ENCODE measurements at places on chromosomes 5 and 9. TPM values are rescaled to one million over a fixed set of nuclear protein-coding genes. Genes with fewer than 3 reads are reported as not detected.
A peak's percentile ranks its signal among the peaks of the same experiment; 100 is the strongest.

GRCh38 chr5:111079846-111080245 lies 8.3 kb downstream of the TSLP start:
- H3K36me3 ChIP-seq = no peaks in the 10 kb centered on the region
- no peak overlapping the region for H3K27ac ChIP-seq

DNA sequence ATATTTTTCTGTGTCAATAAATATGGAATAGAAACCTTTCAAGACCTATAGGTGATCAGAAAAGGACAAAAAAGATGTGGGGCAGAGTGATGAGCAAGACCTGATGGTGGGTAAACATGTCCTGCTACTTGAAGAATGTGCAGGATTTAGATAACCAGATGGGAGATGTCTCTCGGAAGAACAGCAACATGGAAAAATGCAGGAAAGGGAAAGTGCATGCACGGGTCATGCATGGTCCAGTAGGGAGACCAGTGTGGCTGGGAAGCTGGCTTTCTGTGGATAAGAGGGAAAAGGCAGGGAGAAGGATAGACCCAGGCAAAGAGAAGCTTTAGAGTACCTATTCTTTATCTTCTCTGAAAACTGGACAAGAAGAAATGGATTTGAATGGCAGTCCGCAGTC lies 7.1 kb upstream of the CAST start:
- peaks cover 35% of the 10 kb centered on the region for H3K27me3 ChIP-seq
- H3K4me3 ChIP-seq = no peak overlapping the region
- H3K4me1 ChIP-seq = peaks cover 15% of the 10 kb centered on the region
- H3K27ac ChIP-seq = no peak overlapping the region

GRCh38 chr5:67467110-67467509 lies 270.5 kb upstream of the CD180 start:
- DNase-seq = no peak
- H3K4me1 ChIP-seq = no peaks in the 10 kb centered on the region
- H3K27ac ChIP-seq = no peak overlapping the region
- no peaks in the 10 kb centered on the region for H3K36me3 ChIP-seq
- H3K27me3 ChIP-seq = no peaks in the 10 kb centered on the region
- H3K4me3 ChIP-seq = no peak overlapping the region

Gene ARAP3
- total RNA-seq = 3.2 TPM

DNA sequence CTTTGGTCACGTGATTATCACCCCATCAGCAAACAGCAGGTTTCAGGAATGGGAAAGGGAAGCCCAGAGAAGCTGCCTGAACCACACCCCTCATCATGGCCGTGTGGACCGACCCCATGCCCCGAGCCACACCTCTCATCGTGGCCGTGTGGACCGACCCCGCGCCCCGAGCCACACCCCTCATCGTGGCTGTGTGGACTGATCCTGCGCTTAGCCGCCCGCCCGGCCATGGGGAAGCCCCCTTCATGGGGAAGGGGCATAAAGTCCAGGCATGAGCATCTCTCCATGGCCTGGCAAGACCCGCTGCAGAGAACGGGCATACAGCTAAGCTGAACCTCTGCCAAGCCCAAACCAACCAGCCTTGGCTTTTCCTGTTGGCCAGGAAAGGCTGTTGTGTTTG lies 6.4 kb downstream of the SNAPC4 start:
- no peaks in the 10 kb centered on the region for H3K27me3 ChIP-seq
- peaks cover 47% of the 10 kb centered on the region for H3K36me3 ChIP-seq
- no peak for DNase-seq
- H3K4me1 ChIP-seq = peaks cover 6% of the 10 kb centered on the region
- H3K27ac ChIP-seq = no peak overlapping the region

Gene SLC27A6
- total RNA-seq = not detected

- H3K4me3 ChIP-seq = no peak overlapping the region
- H3K36me3 ChIP-seq = no peaks in the 10 kb centered on the region
- no peak overlapping the region for H3K27ac ChIP-seq
- H3K4me1 ChIP-seq = peaks cover 10% of the 10 kb centered on the region
Measured at GRCh38 chr9:29214154-29214689, 1640.9 kb upstream of the C9orf72 start.

DNA sequence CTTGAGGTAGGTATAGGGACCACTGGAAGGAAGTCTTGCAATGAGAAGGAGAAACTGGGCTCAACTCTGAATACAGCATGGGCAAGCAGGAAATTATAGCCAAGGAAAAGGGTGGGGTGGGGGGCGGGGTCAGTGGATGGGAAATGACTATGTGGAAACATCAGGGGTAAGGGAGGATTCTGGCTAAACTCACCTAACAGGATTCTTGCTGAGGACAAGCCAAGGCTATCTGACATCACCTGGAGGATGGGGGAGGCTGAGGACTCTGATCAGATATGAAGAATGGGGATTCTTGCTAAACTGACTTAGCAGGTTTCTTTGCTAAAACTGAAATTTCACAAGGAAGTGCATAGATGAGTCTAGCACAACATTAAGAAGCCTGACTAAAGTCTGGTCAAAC lies 40.8 kb downstream of the CTSL start:
- H3K27me3 ChIP-seq = peaks cover 9% of the 10 kb centered on the region
- H3K36me3 ChIP-seq = no peaks in the 10 kb centered on the region
- DNase-seq = peak; percentile 23
- H3K27ac ChIP-seq = no peak overlapping the region
- H3K4me3 ChIP-seq = no peak overlapping the region

GRCh38 chr5:82820961-82821845 lies 256.0 kb downstream of the TMEM167A start:
- peaks cover 21% of the 10 kb centered on the region for H3K4me1 ChIP-seq
- no peaks in the 10 kb centered on the region for H3K27me3 ChIP-seq
- H3K36me3 ChIP-seq = no peaks in the 10 kb centered on the region
- H3K4me3 ChIP-seq = no peak overlapping the region

Gene TTC39B
- total RNA-seq = 34.4 TPM

Gene PAEP
- total RNA-seq = not detected

- peak overlapping the region; percentile 87 for H3K4me3 ChIP-seq
- peaks cover 7% of the 10 kb centered on the region for H3K4me1 ChIP-seq
- peak; percentile 69 for DNase-seq
- H3K27me3 ChIP-seq = peaks cover 2% of the 10 kb centered on the region
Measured at GRCh38 chr9:132241840-132242620, 80.2 kb downstream of the NTNG2 start.

Gene PRRX2
- 0.49 TPM for total RNA-seq

DNA sequence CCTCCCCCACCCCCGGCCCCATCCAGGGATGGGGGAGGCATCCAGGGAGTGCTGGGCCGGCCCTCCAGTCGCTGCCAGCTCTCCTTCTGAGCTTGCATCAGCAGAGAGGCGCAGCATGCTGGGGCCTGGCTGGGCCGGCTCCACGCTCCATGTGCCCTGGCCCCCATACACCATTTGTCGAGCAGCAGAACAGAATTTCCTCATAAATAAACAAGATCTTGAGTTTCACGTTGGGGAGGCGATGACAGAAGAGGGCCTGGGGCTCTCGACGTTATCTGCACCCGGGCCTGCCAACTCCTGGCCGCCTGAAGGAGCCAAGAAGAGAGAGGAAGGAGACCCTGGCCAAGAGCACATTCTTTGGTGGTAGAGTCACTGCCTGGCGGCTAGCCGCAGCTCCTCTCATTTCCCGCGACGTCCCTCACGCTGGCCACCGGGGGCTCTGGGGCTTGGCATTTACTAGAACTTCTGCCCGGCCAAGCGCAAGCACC lies 177.0 kb downstream of the FGF18 start:
- no peak for DNase-seq
- H3K4me1 ChIP-seq = peaks cover 18% of the 10 kb centered on the region
- H3K27ac ChIP-seq = no peak overlapping the region
- peaks cover 14% of the 10 kb centered on the region for H3K27me3 ChIP-seq
- no peak overlapping the region for H3K4me3 ChIP-seq

DNA sequence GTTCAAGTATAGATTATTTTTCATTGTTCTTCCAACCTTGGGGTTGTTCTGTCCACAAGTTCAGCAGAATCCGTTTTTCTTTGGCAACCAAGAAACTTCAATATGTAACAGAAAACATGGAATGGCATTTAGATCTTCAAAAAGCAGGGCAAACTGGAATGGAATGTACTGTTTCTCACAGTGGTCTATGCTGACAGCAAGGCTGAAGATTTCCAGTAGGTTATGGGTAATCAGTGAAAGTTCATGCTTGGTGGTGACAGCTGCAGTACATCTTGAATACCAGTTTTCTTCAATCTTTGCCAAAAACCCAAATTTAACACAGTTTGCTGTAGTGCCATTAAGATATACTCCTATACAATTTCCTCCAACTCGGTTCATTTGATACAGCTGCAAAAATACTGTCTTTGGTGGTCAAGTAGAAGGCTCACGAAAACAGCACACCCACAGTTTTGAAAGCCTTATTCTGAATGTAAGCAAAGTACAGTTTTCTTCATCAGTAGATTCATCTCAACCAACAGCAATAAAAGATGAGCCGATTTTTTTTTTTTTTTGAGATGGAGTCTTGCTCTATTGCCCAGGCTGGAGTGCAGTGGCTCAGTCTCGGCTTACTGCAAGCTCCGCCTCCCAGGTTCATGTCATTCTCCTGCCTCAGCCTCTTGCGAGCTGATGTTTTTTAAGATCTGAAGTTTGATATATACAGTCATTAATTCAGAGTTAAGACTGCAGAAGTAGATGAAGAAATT lies 4.9 kb downstream of the TRIM52 start:
- no peak overlapping the region for H3K4me3 ChIP-seq
- H3K36me3 ChIP-seq = peaks cover 47% of the 10 kb centered on the region
- peak overlapping the region; percentile 81 for H3K27ac ChIP-seq
- no peaks in the 10 kb centered on the region for H3K27me3 ChIP-seq

- no peaks in the 10 kb centered on the region for H3K27me3 ChIP-seq
- no peak overlapping the region for H3K27ac ChIP-seq
- no peak overlapping the region for H3K4me3 ChIP-seq
- DNase-seq = no peak
- peaks cover 8% of the 10 kb centered on the region for H3K4me1 ChIP-seq
Measured at GRCh38 chr9:132055756-132056155, 23.9 kb downstream of the MED27 start.

Gene TAF1L
- not detected for total RNA-seq

- H3K36me3 ChIP-seq = no peaks in the 10 kb centered on the region
- H3K27ac ChIP-seq = no peak overlapping the region
- H3K27me3 ChIP-seq = peaks cover 28% of the 10 kb centered on the region
- DNase-seq = peak; percentile 59
Measured at GRCh38 chr9:121455527-121456239, 44.0 kb downstream of the GGTA1 start.

- no peaks in the 10 kb centered on the region for H3K36me3 ChIP-seq
- no peak for DNase-seq
- H3K4me1 ChIP-seq = no peaks in the 10 kb centered on the region
Measured at GRCh38 chr5:33330426-33330825, 110.3 kb upstream of the TARS1 start.

- H3K4me1 ChIP-seq = no peaks in the 10 kb centered on the region
- no peak overlapping the region for H3K27ac ChIP-seq
- H3K4me3 ChIP-seq = no peak overlapping the region
- no peak for DNase-seq
- no peaks in the 10 kb centered on the region for H3K27me3 ChIP-seq
Measured at GRCh38 chr5:52481201-52481600, 306.5 kb upstream of the ITGA1 start.

GRCh38 chr5:150035139-150035895 lies 34.8 kb downstream of the HMGXB3 start:
- peaks cover 51% of the 10 kb centered on the region for H3K36me3 ChIP-seq
- no peak overlapping the region for H3K4me3 ChIP-seq
- DNase-seq = no peak
- H3K4me1 ChIP-seq = no peaks in the 10 kb centered on the region

DNA sequence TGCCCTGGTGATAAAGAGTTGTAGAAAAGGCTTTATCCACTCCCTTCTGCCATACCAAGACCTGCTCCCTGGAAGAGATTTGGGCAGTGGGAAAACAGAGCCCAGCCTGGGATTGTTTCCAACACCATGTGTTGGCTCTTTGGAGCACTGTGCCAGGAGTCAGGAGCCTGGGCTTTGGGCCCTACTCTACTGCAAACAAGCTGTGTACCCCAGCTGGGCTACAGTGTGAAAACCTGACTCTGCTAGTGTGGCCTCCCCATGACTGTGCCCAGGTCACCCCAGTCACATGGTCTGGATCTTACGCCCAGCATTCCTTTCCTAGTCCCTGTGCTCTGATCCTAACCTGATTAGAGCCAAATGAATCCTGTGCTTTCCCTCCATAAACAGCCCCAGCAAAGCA lies 39.3 kb upstream of the SHB start:
- no peaks in the 10 kb centered on the region for H3K36me3 ChIP-seq
- H3K27ac ChIP-seq = no peak overlapping the region
- DNase-seq = no peak
- H3K4me3 ChIP-seq = no peak overlapping the region
- peaks cover 10% of the 10 kb centered on the region for H3K27me3 ChIP-seq
- H3K4me1 ChIP-seq = no peaks in the 10 kb centered on the region

GRCh38 chr5:158560170-158560569 lies 539.5 kb downstream of the EBF1 start:
- peaks cover 2% of the 10 kb centered on the region for H3K27me3 ChIP-seq
- no peak for DNase-seq
- no peak overlapping the region for H3K4me3 ChIP-seq
- H3K4me1 ChIP-seq = no peaks in the 10 kb centered on the region
- H3K36me3 ChIP-seq = no peaks in the 10 kb centered on the region
- no peak overlapping the region for H3K27ac ChIP-seq

DNA sequence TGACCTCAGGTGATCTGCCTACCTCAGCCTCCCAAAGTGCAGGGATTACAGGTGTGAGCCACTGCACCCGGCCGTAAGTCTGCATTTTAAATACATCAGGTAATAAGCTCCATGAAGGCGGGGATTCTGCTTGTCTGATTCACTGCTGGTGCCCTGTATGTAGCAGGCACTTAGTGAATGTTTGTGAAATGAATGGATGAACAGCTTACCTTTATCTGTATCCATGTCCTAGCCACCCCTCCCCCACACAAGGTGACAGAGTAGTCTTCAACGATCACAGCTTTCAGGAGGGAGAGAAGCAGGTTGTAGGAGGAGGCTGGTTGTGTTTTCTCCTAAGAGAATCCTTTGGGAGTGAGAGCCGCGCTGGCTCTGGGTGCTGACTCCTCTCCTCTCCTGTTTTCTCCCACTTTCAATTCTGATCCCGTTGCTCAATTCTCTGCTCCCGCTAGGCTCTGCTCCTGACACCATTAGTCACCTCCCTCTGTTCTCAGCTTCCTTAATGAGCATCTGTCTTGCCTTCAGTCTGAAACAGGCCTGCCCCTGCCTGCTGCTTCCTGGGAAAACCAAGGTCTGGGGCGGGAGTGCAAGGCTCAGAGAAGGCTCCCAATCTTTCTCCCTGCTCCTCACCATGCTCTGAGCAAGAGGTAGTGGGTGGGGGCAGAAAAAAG lies 88.8 kb upstream of the CTNNA1 start:
- H3K36me3 ChIP-seq = no peaks in the 10 kb centered on the region
- no peak overlapping the region for H3K27ac ChIP-seq
- peaks cover 31% of the 10 kb centered on the region for H3K4me1 ChIP-seq
- H3K4me3 ChIP-seq = no peak overlapping the region
- peaks cover 78% of the 10 kb centered on the region for H3K27me3 ChIP-seq

GRCh38 chr5:84086511-84086910 lies 298.2 kb downstream of the EDIL3 start:
- H3K4me3 ChIP-seq = no peak overlapping the region
- H3K27me3 ChIP-seq = no peaks in the 10 kb centered on the region
- no peaks in the 10 kb centered on the region for H3K36me3 ChIP-seq
- no peaks in the 10 kb centered on the region for H3K4me1 ChIP-seq
- no peak overlapping the region for H3K27ac ChIP-seq
